ENCODE measurements at places on chromosomes 11 and 22. TPM values are rescaled to one million over a fixed set of nuclear protein-coding genes. Genes with fewer than 3 reads are reported as not detected.

Gene TRPC6
- total RNA-seq = not detected

Gene OR5A1
- not detected for total RNA-seq

Gene ACAD8
- 28.5 TPM for total RNA-seq

Gene SLC22A9
- not detected for total RNA-seq

Gene C22orf15
- 0.41 TPM for total RNA-seq

Gene SERPIND1
- not detected for total RNA-seq

Gene OR2AT4
- total RNA-seq = not detected

Gene KIF18A
- total RNA-seq = 27.6 TPM

- H3K36me3 ChIP-seq = peaks cover 9% of the 10 kb centered on the region
- no peak for DNase-seq
- H3K27me3 ChIP-seq = no peaks in the 10 kb centered on the region
- no peaks in the 10 kb centered on the region for H3K4me1 ChIP-seq
- no peak overlapping the region for H3K27ac ChIP-seq
These were observed 18.9 kb downstream of the TRIOBP start for GRCh38 chr22:37715760-37716159.

DNA sequence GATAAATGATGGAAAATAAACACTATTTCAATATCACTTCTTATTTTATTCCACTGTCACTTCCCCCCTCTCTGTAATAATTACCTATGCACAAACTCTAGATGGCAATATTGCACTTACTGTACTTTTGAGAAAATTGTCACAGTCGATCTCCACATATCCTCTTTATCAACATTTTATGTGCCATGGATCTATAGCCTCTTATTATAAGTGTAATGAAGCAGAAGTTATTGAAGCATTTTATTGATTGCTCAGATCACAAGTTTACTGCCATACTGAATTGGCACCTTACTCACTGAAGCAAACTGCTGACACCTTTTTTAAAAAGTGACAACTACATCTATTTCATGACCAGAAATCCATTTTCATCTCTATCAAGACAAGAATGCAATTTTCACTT is 133.4 kb downstream of the DCDC1 start:
- H3K27ac ChIP-seq = no peak overlapping the region
- peaks cover 42% of the 10 kb centered on the region for H3K4me1 ChIP-seq
- no peaks in the 10 kb centered on the region for H3K36me3 ChIP-seq
- no peak for DNase-seq
- no peak overlapping the region for H3K4me3 ChIP-seq

DNA sequence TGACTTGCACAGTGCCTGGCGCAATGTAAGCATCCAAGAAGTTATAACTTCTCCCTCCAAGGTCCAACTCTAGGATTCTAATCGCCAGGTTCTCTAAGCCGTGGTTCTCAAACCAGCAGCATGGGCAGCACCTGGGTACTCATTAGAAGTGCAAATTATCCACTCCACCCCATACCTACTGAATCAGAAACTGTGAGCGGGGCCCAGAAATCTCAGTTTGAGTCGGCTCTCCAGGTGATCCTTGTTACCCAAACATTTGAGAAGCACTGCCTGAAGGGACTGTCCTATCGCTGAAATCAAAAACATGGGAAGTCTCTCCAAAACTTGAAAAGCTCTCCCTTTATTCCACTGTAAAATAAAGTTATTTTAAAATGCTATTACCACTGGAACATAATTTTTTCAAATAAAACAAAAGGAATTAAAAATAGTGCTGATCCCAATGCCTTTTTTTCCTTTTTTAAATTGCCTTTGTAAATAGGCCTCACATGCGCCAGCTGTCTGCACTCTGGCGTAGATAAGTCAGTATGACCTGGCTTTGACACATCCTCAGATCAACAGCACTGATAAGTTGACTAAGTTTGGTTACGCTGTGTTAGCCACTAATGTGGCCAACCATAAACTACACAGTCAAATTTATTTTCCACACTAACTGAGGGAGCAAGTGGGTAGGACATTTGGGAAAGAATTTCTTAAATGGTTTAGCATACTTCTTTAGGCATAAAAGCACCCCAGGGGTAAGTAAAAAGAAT is 8.4 kb upstream of the CTR9 start:
- no peaks in the 10 kb centered on the region for H3K36me3 ChIP-seq
- H3K4me1 ChIP-seq = no peaks in the 10 kb centered on the region
- no peak overlapping the region for H3K27ac ChIP-seq

- no peak for DNase-seq
- H3K27me3 ChIP-seq = no peaks in the 10 kb centered on the region
- H3K4me1 ChIP-seq = no peaks in the 10 kb centered on the region
- no peak overlapping the region for H3K4me3 ChIP-seq
- H3K27ac ChIP-seq = no peak overlapping the region
These were observed 13.8 kb downstream of the SNU13 start for GRCh38 chr22:41674846-41675340.

GRCh38 chr11:82867495-82868082 is 32.6 kb downstream of the PRCP start:
- H3K36me3 ChIP-seq = no peaks in the 10 kb centered on the region
- H3K27me3 ChIP-seq = no peaks in the 10 kb centered on the region
- H3K27ac ChIP-seq = peak overlapping the region; percentile 2
- peaks cover 11% of the 10 kb centered on the region for H3K4me1 ChIP-seq
- DNase-seq = peak; percentile 90

DNA sequence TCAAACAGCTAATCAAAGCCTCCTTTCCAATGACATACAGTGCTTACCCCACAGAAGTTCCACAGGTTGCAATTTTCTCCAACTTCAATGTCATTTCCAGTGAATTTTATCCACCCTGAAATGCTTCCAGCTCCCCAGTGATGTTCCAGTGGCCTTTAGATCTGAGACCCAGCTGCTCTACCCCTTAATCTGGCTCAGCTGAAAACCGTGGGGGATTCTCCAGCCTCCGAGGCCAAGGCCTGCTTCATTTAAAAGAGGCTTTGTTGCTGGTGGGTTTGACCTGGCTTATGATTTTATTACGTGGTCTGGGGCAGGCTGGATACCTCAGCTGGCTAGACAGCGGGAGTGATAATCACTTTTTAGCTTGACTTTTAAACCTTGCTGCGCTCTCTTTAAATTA is 10.9 kb downstream of the HEPHL1 start:
- H3K27ac ChIP-seq = no peak overlapping the region
- no peaks in the 10 kb centered on the region for H3K27me3 ChIP-seq

DNA sequence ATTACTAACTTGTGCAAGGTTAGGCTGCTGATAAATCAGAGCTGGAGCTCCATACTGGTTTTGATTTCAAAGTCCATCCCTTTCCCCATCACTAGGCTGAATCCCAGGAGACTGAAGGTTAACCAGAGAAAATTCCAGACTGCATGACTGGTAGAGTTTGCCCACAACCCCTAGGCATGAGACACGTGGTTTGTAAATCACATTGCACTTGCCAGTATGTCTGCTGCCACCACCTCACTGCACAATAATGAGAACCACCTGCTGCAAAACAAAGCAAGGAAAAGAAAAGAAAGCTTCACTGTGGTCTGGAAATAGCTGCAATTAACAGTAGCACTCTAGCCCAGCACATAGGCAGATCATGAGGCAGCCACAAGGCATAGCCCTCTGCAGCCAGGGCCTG is 67.6 kb upstream of the NTM start:
- no peaks in the 10 kb centered on the region for H3K27me3 ChIP-seq
- no peak for DNase-seq
- H3K4me3 ChIP-seq = no peak overlapping the region
- H3K27ac ChIP-seq = no peak overlapping the region

GRCh38 chr11:79196950-79197349 is 243.9 kb downstream of the TENM4 start:
- no peaks in the 10 kb centered on the region for H3K4me1 ChIP-seq
- H3K4me3 ChIP-seq = no peak overlapping the region
- no peaks in the 10 kb centered on the region for H3K27me3 ChIP-seq
- H3K27ac ChIP-seq = no peak overlapping the region

- H3K27ac ChIP-seq = no peak overlapping the region
- no peak for DNase-seq
- peak overlapping the region; percentile 21 for H3K4me3 ChIP-seq
- H3K27me3 ChIP-seq = peaks cover 19% of the 10 kb centered on the region
These were observed 35.2 kb upstream of the TRIM29 start for GRCh38 chr11:120173019-120173705.

GRCh38 chr11:113043698-113044097 is 82.5 kb downstream of the NCAM1 start:
- H3K27ac ChIP-seq = no peak overlapping the region
- peaks cover 14% of the 10 kb centered on the region for H3K36me3 ChIP-seq
- H3K27me3 ChIP-seq = no peaks in the 10 kb centered on the region
- DNase-seq = no peak
- H3K4me3 ChIP-seq = no peak overlapping the region
- peaks cover 10% of the 10 kb centered on the region for H3K4me1 ChIP-seq

All from neural crest cell (in vitro differentiated cells).